Body of pancreas (tissue), 4 donors: ENCODE measurements at places on chromosomes 12 and 14. TPM values are rescaled to one million over a fixed set of nuclear protein-coding genes. Genes with fewer than 3 reads are reported as not detected.
A peak's percentile ranks its signal among the peaks of the same experiment; 100 is the strongest.

Gene KRT5
- total RNA-seq = 0.52 TPM

Gene PTPRQ
- total RNA-seq = 0.52 TPM

Gene EID3
- total RNA-seq = 2.9 TPM

Gene DUSP16
- total RNA-seq = 30.3 TPM

Gene VRK1
- total RNA-seq = 5.6 TPM

GRCh38 chr14:95300002-95300696 lies 19.6 kb downstream of the CLMN start:
- DNase-seq = peak; percentile 38
- no peak overlapping the region for H3K27ac ChIP-seq
- H3K4me3 ChIP-seq = no peak overlapping the region
- no peaks in the 10 kb centered on the region for H3K27me3 ChIP-seq
- H3K4me1 ChIP-seq = peaks cover 60% of the 10 kb centered on the region

DNA sequence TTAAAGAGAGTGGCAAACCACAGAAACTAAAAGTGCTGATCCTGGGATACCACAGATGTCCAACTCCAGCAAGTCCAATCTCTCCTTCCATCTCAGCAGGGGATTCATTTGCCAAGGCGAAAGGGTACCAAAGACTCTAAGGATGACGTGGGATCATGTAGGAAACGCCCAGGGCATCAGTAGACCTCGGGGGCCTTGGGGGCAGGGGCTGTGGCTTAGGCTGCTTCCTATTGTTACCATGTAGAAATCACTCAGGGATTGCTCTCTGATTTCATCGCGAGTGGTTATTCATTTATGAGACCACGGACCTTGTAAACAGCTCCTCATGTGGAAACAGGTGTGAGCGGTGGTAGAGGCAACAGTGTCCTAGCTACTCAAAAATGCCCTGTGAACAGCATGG lies 149.3 kb upstream of the FKBP4 start:
- H3K36me3 ChIP-seq = no peaks in the 10 kb centered on the region
- no peaks in the 10 kb centered on the region for H3K4me1 ChIP-seq
- no peak overlapping the region for H3K4me3 ChIP-seq
- no peaks in the 10 kb centered on the region for H3K27me3 ChIP-seq
- H3K27ac ChIP-seq = no peak overlapping the region
- DNase-seq = no peak

DNA sequence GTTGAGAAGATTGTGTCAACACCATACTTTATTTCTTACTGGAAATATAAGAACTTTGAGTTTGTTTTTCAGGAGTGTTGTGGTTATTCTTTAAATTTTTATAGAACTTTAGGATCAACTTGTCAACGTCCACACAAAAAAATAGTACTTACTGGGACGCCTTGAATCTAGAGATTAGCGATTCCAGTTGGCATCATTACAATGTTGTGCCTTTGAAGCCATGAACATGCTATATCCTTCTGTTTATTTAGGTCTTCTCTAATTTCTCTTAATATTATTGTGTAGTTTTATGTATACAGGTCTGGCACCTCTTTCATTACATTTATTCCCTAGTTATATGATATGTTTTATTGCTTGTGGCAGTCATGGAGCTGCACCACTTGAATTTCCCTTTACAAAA lies 320.8 kb upstream of the CCDC196 start:
- H3K36me3 ChIP-seq = no peaks in the 10 kb centered on the region
- H3K4me3 ChIP-seq = no peak overlapping the region
- no peaks in the 10 kb centered on the region for H3K4me1 ChIP-seq
- H3K27ac ChIP-seq = no peak overlapping the region
- DNase-seq = no peak

DNA sequence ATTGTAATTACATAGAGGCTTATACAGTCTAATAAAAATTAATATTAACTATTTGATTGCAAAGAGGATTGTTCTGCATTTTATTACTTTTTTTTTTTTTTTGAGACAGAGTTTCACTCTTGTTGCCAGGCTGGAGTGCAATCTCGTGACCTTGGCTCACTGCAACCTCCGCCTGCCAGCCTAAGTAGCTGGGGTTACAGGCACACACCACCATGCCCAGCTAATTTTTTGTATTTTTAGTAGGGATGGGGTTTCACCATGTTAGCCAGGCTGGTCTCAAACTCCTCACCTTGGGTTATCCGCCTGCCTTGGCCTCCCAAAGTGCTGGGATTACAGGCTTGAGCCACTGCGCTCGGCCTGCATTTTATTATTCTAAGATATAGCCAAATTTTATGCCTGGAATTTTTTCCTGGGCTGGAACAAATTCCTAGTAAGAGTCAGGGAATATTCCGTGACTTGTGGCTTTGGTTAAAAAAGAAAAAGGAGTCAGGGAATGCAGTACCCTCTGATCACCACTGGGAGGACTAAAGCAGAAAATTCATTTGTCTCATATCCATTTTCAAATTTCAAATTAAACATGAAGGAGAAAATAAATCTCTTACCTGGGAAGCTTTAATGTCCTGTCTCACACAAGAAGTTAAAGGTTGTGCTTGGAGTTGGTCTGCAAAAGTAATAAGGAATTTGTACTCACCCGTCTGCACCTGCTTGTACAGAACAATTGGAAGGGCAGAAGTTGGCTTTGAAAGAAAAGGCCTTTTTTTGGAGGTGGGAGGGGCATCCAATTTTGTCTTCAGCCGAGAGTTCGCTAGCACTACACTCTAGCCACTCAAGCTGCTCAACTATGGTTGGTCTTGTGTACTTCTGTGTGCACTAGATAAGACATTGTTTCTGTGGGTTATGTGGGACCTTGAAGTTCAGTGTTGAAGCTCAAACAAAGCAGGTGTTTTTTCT lies 8.7 kb downstream of the MARK3 start:
- peak; percentile 54 for DNase-seq
- peak overlapping the region; percentile 25 for H3K27ac ChIP-seq
- H3K27me3 ChIP-seq = no peaks in the 10 kb centered on the region
- peaks cover 87% of the 10 kb centered on the region for H3K4me1 ChIP-seq
- H3K4me3 ChIP-seq = no peak overlapping the region

DNA sequence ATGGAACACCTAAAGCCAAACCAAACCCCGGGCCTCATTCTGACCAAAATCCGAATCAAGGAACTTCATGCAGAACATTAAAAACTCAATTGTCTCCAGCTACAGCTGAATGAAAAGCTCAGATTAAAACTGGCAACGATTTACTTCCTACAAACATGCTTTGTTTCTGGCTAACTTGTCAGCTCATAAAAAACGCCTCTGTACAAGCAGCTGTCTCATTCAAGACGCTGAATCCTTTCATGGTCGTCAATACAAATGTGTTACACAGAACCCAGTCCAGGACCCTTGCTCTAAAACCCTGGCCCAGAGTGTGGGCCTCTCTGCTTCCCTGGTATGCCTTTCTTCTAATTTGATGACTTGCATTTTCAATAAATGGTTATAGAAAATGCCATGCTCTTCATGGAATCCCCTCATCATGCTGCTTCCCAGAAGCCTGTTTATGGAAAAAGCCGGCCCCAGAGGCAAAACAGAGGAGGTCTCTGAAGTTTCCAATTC lies 183.1 kb downstream of the PHLDA1 start:
- H3K4me1 ChIP-seq = no peaks in the 10 kb centered on the region
- H3K36me3 ChIP-seq = no peaks in the 10 kb centered on the region
- no peak overlapping the region for H3K4me3 ChIP-seq
- H3K27ac ChIP-seq = no peak overlapping the region

DNA sequence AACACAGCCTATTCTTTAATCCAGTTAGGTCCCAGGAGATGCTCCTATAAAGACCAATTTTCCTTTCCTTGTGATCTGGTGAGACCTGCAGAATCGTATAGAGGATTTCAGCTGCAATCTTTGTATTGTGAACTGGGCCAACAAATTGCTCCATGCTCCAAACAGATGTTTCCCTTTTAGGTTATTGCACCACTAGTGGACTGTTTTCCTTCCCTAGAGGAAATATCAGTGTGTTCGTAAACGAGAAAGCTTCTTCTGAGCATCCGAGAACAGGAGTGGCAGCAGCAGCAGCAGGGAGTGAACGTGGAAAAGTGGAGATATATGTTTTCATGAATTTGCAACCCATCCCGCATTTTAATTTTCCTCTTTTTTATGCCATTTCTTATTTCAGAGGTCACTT lies 344.1 kb upstream of the PDE3A start:
- no peaks in the 10 kb centered on the region for H3K4me1 ChIP-seq
- no peaks in the 10 kb centered on the region for H3K36me3 ChIP-seq
- no peak for DNase-seq
- no peaks in the 10 kb centered on the region for H3K27me3 ChIP-seq

DNA sequence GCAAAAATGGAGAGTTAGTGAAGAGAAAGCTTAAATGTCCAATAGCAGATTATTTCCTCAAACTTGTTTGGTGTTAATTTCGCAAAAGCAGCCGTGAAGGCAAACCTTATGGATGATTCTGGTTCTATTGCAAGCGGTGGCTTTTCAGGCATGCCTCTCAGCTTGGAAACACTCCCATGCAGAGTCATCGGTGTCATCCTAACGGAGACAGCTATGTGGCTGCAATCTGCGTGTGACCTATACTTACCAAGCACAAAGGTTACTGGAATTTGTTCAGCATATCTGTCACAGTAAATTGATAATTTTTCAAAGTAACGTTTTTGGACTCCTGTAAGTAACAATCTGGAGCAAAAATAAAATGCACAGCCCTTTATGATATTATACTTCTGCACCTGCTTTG lies 5.0 kb downstream of the BEST3 start:
- no peaks in the 10 kb centered on the region for H3K27me3 ChIP-seq
- DNase-seq = no peak
- no peak overlapping the region for H3K4me3 ChIP-seq
- H3K27ac ChIP-seq = no peak overlapping the region

DNA sequence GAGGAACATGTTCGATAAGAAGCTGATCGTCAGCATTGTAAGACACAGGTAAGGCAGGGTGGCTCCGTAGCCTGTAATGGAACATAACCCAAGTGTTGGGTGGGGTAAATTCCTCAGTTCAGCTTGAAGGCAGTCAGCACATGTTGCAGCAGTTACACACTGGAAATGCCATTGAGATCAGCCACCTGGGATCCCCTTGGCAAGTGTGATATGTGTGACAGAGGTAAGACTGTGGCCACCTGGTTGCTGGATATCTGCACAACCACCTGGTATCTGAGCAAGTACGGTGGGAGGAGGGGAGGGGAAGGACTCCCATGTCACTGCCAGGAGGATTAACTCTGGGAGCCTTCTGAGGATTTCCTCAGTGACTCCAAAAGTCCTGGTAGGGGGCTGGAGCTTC lies 158.0 kb upstream of the CAND1 start:
- H3K27ac ChIP-seq = no peak overlapping the region
- no peaks in the 10 kb centered on the region for H3K36me3 ChIP-seq
- no peak overlapping the region for H3K4me3 ChIP-seq
- H3K27me3 ChIP-seq = no peaks in the 10 kb centered on the region

DNA sequence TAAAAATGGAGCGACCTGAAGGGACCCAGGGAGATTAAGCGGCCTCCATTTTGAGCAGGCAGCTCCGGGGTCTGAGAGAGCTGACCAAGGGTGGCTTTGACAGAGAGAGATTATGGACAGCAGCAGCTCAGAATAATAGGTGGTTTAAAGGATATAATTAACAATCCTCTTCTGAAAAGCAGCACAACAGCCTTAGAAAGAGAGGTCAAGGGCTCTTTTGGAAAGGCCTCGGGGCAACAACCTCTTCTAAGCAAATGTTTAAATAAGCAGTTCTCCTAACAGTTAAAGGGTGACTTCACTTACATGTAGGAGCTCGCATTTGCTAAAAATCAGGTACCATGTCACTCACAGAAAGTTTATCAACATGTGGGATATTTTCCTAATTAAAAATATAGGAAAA lies 87.2 kb upstream of the FRMD6 start:
- H3K27me3 ChIP-seq = no peaks in the 10 kb centered on the region
- no peaks in the 10 kb centered on the region for H3K36me3 ChIP-seq
- no peak for DNase-seq
- H3K4me3 ChIP-seq = no peak overlapping the region

DNA sequence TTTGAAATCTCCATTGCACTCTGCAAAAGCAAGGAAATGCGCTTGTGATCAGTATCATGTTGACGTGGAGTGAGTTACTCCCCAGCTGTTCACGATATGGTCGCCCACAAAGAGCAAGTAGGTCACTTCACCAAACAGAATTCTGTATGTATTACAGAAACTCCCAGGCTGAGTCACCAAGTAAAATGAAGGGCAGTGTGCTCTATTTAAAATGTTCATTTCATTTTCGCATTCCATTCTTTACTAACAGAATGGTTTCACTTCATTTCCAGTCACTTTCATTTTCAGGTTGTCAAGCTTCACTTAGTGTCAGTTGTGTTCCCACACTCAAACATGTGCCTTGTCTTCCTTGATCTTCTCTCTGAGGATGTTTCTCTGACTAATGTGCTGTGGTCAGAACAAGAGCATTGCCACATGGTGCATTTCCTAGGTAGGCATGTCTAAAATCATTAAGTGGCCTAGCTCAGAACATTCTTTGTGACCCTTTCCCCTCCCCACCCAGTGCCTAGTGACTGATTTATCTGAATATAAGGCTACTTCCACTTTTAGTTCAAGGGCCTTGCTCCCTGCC lies 391.2 kb downstream of the RAD51B start:
- H3K4me3 ChIP-seq = no peak overlapping the region
- DNase-seq = peak; percentile 49
- H3K27me3 ChIP-seq = no peaks in the 10 kb centered on the region
- peak overlapping the region; percentile 69 for H3K27ac ChIP-seq

GRCh38 chr14:105324080-105324778 lies 9.7 kb downstream of the PACS2 start:
- H3K4me1 ChIP-seq = peaks cover 48% of the 10 kb centered on the region
- H3K27me3 ChIP-seq = no peaks in the 10 kb centered on the region

GRCh38 chr12:114500775-114501473 lies 95.0 kb upstream of the TBX5 start:
- H3K4me1 ChIP-seq = no peaks in the 10 kb centered on the region
- no peak overlapping the region for H3K27ac ChIP-seq
- no peak overlapping the region for H3K4me3 ChIP-seq
- DNase-seq = no peak
- no peaks in the 10 kb centered on the region for H3K27me3 ChIP-seq
- H3K36me3 ChIP-seq = no peaks in the 10 kb centered on the region

GRCh38 chr12:74794522-74794921 lies 256.9 kb downstream of the ATXN7L3B start:
- no peaks in the 10 kb centered on the region for H3K36me3 ChIP-seq
- no peak overlapping the region for H3K4me3 ChIP-seq
- no peaks in the 10 kb centered on the region for H3K4me1 ChIP-seq

- no peaks in the 10 kb centered on the region for H3K27me3 ChIP-seq
- DNase-seq = no peak
- no peaks in the 10 kb centered on the region for H3K36me3 ChIP-seq
- no peaks in the 10 kb centered on the region for H3K4me1 ChIP-seq
- H3K4me3 ChIP-seq = no peak overlapping the region
- H3K27ac ChIP-seq = no peak overlapping the region
Measured at GRCh38 chr14:74437496-74438053, 11.6 kb upstream of the SYNDIG1L start.
